Activated naive CD8-positive, alpha-beta T cell treated with anti-CD3 and anti-CD28 coated beads for 36 hours (primary cell): ENCODE measurements at places on chromosomes 4 and X.

- no peak for DNase-seq
Measured at GRCh38 chr4:27764526-27764837, 903.8 kb downstream of the STIM2 start.

- peak; percentile 8 for DNase-seq
Measured at GRCh38 chr4:95181243-95181995, 367.4 kb downstream of the UNC5C start.

GRCh38 chr4:72997409-72997808, 72.1 kb downstream of the COX18 start:
- DNase-seq, result no peak

- DNase-seq, result no peak
Measured at GRCh38 chr4:9924750-9925149, 96.5 kb downstream of the SLC2A9 start.

- no peak for DNase-seq
Measured at GRCh38 chrX:110396735-110397134, 38.1 kb downstream of the RTL9 start.

GRCh38 chrX:154502989-154503388, 12.6 kb upstream of the SLC10A3 start:
- no peak for DNase-seq

- DNase-seq, result no peak
Measured at GRCh38 chr4:101222156-101222845, 125.0 kb downstream of the PPP3CA start.

GRCh38 chrX:46873746-46874145, 36.9 kb downstream of the RP2 start:
- DNase-seq, result no peak

DNA sequence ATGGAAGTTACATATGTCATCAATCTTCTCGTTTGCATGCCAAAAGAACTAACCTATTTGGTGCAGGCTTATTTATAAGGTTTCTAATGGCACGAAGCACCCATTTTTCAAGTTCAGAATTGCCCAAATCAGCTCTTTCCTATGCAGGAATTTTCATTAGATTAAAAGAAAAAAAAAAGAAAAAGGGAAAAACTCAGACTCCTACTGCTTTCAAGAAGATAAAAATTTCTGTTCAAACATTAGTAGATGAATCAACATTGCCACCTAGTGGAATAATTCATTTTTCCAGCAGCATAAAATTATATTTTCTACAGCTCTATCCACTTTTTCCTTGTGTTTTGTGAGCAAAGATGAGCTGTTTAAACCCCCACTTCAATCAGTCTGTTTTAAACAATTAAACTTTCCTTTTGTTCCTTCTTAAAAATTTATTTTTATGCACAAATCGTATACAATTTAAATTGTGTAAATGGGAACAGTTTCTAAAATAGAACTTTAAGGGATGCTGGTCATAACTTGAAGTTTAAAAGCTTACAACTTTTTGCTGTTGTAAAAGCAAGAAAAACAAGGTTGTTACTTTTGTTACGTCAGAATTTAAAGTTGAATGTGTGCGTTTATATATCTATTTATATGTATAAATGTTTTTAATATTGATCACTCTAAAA, 309.9 kb downstream of the ARAP2 start:
- DNase-seq, result no peak

DNA sequence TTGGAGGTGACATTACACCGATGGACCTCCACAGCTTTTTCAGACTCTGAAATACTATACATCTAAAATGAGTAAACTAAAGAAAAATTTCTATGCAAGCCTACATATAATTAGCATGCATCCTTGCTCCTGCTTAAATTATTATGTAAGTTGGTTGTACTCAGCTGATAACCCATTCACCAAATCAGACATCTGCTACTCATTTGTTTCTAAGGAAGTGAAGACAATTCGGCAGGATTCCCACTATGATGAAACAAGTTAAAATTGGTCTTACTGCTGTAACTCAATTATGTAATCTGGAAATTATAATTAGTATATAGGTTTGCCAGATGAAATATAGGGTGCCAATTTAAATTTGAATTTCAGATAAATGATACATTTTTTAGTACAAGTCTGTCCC, 59.5 kb upstream of the FGF13 start:
- DNase-seq, result no peak

GRCh38 chr4:86055898-86056297, 304.0 kb downstream of the MAPK10 start:
- no peak for DNase-seq

GRCh38 chrX:18390941-18391538, 34.4 kb upstream of the CDKL5 start:
- peak; percentile 4 for DNase-seq

GRCh38 chrX:13983734-13984133, 46.0 kb downstream of the GEMIN8 start:
- DNase-seq, result no peak

GRCh38 chr4:99159699-99160098, 15.6 kb upstream of the ADH4 start:
- DNase-seq, result no peak

DNA sequence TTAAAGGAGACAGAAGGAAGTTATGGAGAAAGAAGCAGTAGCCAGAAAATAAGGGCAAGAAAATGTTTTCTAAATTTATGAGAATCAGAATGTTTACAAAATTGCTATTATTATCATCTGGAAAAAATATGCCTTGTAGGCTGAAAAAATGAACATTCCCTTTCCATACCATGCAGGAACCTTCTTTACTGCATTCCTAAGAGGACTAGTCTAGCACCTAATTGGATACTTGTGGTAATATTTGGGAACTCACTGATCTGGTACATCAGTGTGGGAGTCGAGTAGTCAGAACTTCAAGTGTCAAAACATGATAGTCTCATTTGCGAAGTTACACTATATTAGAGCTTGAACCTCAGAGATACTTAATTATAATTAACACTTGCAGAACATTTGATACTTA, 51.9 kb downstream of the TET2 start:
- no peak for DNase-seq

GRCh38 chr4:141731481-141731880, 95.1 kb downstream of the IL15 start:
- DNase-seq, result no peak

GRCh38 chr4:113057891-113058290, 8.4 kb downstream of the ANK2 start:
- DNase-seq, result no peak

- peak; percentile 41 for DNase-seq
Measured at GRCh38 chr4:55947912-55948725, 626 bp upstream of the CEP135 start.

GRCh38 chrX:38657562-38657961, 96.2 kb downstream of the TSPAN7 start:
- DNase-seq, result no peak

DNA sequence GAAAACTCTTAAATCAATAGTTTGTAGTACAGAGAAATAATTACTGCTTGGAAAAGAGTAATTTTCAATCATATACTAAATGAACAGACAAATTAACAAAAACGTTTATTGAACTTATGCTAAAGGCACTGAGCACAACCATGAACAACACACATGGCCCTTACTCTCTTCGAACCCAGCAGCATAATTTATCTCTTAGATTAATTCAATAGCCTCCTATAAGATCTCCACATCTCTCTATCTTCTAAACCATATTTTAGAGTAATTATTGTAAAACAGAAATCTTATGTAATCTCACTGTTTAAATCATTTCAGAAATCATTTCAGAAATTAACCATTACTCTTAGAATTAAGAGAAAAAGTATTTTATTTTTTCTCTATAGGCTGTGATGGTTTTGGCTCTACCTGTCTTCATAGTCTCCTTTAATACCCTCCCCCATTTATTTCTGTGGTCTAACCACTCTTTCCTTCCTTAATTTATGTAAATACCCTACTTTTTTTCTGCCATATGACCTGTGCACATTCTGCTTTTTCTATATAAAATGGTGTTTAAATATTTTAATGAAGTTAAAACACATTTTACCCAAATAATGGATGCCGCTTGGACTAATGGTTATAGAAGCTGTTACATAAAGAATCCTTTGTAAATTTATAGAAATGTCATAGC, 218.5 kb downstream of the CCSER1 start:
- no peak for DNase-seq

DNA sequence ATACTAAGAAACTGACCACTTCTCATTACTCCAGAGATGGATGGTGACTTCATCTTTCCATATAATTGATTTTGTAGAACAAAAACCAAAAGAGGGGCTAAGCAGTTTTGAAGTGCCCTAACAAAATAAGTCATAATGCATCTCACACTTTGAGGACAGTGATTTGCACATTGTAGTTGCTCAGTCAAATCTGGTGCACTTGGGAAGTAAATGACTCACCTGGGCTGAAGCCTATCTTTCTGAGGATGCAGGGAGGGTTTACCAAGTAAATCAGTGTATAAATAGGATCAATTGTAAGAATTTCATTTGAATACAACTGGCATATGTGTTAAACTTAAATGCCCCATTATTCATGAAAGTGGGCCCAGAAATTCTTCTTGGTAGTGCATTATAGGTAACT, 134.2 kb downstream of the DCLK2 start:
- DNase-seq, result no peak

GRCh38 chr4:52015366-52015765, 4.8 kb downstream of the LRRC66 start:
- no peak for DNase-seq

- DNase-seq, result no peak
Measured at GRCh38 chr4:156677131-156677531, 294.5 kb downstream of the PDGFC start.

GRCh38 chrX:10074241-10074941, 82.4 kb upstream of the CLCN4 start:
- no peak for DNase-seq

GRCh38 chrX:41145920-41146608, 60.8 kb downstream of the USP9X start:
- no peak for DNase-seq

DNA sequence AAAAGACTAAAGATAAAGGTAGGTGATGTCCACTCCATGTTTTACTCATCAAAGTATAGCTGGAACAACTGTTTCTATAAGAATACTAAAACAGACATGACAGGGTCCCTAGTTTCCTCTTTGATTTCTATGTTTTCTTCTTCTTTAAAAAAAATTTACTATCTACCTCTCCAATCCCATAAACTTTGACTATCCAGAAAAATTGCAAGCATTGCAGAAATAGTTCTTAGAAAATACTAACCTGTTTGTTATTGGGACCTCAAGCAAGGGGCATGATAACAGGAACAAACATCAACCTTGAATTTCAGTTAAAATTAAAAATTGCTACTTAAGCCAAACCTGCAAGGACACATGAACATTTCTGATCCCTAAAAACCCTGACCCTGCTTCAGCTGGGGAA, 1226.5 kb downstream of the C4orf33 start:
- no peak for DNase-seq

GRCh38 chr4:42713391-42713790, 56.5 kb upstream of the ATP8A1 start:
- no peak for DNase-seq

DNA sequence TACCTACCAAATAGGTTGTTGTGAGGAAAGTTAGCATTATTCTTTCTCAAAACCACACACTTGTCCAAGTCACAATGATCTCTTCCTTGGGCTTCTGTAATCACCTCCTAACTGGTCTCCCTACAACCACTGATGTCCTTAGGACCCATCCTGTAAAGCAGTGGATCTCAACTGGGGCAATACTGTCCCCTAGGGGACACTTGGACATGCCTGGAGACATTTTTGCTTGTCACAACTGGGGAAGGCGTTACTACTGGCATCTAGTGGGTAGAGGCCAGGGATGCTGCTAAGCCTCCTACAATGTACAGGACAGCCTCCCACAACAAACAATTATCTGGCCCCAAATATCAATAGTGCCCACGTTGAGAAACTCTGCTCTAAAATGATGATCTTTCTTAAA, 118.7 kb upstream of the AP1S2 start:
- DNase-seq, result peak; percentile 3

GRCh38 chr4:2378401-2378800, 40.0 kb downstream of the ZFYVE28 start:
- DNase-seq, result no peak
